Left ventricle myocardium inferior (tissue), 1 donor: ENCODE measurements at places on chromosomes 12 and 14.

DNA sequence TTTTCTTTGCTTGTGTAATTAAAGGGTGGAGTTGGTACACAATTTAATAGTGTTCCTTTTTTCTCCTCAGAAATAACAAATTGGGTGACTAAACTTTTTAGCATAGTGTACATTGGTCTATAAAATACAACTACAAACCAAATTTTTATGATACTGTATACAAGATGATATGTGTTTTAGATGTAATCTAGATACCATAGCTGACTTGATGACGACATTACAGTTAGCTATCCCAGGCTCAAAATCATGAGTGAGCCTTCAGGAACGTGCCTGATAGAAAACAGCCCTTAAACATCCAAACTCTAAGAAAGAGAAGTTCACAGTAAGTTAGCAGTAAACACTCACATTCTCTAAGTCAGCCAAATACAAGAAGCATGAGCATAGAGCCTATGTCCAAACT lies 99.0 kb upstream of the SSTR1 start:
- DNase-seq = no peak

GRCh38 chr12:27549236-27549800 lies 25.3 kb downstream of the PPFIBP1 start:
- no peak for DNase-seq

GRCh38 chr14:65279510-65279909 lies 133.0 kb upstream of the FUT8 start:
- no peak for DNase-seq

- no peak for DNase-seq
These were observed 31.5 kb upstream of the NUAK1 start for GRCh38 chr12:106170285-106170684.

GRCh38 chr12:65532162-65532561 lies 253.7 kb downstream of the MSRB3 start:
- no peak for DNase-seq

GRCh38 chr12:41019461-41019860 lies 168.7 kb upstream of the PDZRN4 start:
- no peak for DNase-seq

- DNase-seq = no peak
These were observed 41.6 kb downstream of the USP15 start for GRCh38 chr12:62301799-62302133.

- no peak for DNase-seq
These were observed 85.6 kb downstream of the FOXN3 start for GRCh38 chr14:89331398-89331797.

- DNase-seq = no peak
These were observed 51.5 kb downstream of the TMPRSS12 start for GRCh38 chr12:50894241-50894640.

- DNase-seq = no peak
These were observed 60.8 kb downstream of the RASSF3 start for GRCh38 chr12:64670919-64671639.

GRCh38 chr14:53183056-53183455 lies 29.9 kb upstream of the DDHD1 start:
- no peak for DNase-seq

DNA sequence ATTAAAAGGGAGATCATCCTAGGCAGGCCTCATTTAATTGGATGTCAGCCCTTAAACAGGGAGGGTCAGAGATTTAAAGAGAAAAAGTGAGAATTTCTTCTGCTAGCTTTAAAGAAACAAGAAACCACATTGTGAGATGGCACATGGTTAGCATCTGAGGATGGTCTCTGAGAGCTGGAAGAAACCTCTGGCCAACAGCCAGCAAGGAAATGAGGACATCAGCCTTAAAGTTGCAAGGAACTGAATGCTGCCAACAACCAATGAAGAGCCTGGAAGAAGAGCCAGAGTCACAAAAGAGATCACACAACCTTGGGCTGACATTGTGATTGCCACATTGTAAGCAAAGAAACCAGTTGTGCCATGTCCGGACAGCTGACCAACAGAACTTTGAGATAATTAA lies 17.5 kb upstream of the FAR2 start:
- no peak for DNase-seq

DNA sequence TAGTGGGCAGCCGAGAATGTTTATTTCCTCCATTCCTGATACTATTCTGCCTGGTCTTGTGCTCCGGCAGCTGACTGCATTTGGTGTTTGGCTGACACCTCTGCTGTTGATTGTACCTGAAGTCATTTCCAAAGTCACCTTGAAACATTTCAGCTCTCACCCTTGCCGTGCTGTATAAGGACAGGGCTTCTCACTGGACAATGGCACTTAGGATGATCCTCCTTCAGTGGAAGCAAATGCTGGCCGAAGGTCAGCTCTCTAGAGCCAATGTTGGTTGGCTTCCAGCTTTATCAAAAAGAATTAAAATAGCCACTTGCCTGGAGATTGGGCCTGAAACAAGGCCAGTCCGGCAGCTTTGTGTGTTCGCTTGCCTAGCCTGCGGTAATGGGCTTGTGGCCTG lies 44.0 kb downstream of the ACACB start:
- peak; percentile 21 for DNase-seq

- DNase-seq = no peak
These were observed 298.4 kb upstream of the AMIGO2 start for GRCh38 chr12:47378222-47378582.

DNA sequence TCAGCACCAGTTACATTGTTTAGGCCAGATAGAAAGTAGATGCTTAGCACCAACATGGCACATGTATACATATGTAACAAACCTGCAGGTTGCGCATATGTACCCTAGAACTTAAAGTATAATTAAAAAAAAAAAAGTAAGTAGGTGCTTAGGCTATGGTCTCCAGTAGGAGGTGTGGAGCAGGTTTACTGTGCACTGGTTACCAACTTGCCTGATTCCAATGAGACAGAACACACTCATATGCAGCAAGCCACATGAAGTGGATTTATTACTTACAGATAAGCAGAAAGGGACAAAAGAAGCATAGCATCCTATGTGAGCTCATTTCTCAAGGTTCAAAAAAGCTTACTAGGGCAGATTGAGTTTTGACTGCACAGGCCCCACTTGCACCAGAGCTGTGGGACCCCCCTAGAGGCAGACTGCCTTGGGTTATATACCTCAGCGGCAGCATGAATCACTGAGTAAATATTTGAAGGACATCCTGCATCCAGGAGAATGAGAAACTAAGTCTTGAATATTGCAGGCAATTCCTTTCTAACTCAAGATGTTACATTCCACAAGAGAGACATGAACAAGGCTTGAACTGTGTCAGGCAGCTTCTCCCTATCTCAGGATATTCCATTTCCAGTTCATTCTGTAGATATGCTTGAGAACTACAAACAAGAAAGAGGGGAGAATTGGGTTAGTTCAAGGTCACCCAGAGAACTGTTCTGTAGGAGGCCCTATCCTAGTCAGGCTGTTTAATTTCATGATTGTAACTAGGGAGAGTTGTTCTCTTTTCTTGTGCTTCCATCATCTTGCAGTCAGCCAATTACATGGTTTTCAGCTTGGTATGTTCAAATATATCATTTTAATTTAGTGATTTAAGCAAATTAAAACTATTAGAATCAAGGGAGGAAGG lies 30.1 kb downstream of the LRFN5 start:
- DNase-seq = no peak

DNA sequence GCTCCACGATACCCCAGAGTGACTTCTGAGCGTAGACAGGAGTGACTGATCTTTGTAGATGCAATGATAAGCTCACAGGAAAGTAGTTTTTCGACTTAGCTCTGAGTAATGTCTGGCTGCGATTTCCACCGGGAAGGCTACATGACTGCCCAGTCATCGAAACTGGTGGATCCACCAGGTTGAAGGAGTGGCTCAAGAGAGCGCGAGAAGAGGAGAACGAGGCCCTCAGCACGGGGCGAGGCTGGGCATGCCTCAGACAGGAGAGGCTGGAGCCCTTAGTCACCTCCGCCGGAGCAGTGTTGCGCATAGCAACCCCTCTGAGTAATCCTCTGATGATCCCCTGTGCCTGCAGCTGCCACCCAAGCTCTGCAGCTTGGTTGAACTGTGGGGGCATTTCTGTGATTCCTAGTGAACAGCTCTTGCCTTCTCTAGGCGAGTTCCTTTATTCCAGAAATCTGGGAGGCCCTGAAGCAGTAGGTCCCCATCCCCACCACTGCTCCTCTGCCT lies 25.6 kb downstream of the ELK3 start:
- DNase-seq = no peak

- DNase-seq = no peak
These were observed 19.1 kb upstream of the FZD10 start for GRCh38 chr12:130143136-130143535.

DNA sequence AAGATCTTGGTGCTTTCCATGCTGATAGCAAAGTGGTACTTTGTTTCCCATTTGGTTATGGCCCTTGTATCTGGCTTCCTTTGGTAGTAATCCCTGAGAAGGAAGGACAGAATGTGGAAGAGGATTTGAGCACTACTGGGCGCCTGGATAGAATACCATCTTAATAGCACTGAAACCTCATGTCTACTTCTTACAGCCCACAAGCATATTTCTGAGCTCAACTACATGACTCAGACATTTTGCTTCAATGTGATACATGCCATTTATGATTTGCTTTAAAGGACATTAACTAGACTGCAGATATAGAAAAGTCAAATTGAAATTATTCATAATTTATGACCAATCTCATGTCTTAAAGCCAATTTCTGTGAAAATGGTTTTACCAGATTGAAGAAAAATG lies 80.4 kb downstream of the LIN7A start:
- no peak for DNase-seq

- no peak for DNase-seq
These were observed 189.3 kb upstream of the CRY1 start for GRCh38 chr12:107282628-107283027.

GRCh38 chr14:50432131-50432530 lies 35.5 kb upstream of the CDKL1 start:
- DNase-seq = no peak

DNA sequence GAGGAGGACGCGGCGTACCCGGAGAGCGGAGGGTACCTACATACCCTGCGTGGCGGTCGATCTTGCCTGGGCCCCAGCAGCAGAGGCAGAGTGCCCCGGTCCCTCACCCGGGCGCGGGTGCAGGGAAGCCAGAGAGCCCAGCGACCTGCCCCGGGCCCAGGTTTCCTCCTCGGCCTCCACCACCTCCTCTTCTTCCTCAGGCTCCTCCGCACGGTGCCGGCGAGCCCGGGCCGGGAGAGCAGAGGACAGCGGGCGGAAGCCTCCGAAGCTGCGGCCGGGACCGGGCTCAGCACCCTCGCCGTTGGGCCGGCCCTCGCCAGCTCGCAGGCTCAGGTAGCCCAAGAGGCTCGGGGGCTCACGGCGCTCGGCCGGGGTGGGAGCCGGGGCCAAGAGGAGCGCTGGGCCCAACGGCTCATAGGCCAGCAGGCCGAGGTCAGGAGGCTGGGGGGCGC lies 6.6 kb downstream of the ZNF219 start:
- DNase-seq = no peak

- DNase-seq = no peak
These were observed 7.9 kb upstream of the NANOG start for GRCh38 chr12:7781274-7781673.

DNA sequence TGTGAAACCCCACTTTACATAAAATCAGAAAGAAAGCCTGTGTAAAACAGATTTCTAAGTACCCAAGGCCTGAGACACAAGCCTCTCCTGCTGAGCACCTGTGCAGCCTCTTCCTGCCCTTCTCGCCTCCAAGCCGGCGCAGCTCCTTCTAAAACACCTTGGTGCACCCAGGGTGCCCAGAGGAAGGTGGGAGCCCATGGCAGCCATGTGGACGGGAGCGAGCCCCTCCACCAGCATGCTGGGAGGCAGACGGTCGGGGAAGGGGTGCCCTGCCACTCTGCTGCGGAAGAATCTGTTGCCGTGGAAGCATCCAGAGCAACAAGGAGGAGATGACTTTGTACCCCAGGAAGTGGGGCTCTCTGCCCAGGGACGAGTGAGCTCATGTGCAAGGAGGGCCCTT lies 103.1 kb upstream of the C14orf180 start:
- no peak for DNase-seq

DNA sequence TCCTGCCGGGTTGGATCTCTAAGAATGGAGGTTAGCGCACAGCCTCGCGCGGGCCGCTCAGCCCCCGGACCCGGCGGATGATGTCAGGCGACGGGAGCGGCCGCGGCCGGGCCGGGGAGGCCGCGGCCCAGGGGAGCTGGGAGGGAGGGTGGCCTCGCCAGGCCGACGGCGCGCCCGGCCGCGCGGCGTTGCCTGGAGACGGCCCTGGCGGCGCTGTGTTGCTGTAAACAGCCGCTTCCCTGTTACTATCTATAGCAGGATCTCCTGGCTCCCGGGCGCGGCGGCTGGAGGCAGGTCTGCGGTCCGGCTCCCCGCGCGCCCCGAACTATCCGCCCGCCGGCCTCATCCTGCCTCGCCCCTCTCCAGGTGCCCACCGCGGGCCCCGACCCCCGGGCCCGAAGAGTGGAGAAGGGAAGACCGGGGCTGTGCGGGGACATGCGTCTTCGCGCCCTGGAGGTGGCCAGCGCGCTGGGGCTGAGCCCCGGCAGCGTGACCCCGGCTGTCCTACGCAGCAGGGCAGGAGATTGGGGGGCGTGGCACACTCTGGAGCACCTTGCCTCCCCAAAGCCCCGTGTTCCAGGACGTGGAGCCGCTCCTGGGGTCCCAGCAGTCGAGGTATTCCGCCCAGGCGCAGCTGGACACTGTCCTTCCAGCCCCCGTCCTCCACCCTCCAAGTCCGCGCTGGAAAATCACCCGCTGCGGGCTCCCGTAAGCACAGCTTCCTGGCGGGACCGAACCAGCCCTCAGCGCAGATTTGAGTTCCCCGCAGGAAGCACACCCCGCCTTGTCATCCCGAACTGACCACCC lies 1.4 kb upstream of the FOS start:
- peak; percentile 91 for DNase-seq

DNA sequence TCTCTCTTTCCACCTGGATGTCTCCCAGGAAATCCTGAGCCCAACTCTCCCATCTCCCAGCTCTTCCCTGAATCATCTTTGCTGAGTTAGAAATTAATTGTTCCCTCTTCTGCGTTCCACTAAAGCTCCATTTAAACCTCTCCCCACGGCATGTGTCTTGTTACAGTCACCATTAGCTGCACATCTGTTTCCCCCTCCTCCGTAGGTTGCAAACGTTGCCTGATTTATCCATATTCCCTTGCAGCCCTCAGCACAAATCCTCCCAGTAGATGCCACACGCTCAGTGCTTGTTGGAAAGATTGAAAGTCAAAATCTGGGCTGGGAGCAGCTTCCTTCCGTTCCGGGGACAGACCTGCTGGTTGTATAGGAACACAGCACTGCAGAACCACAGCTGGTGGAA lies 90.4 kb downstream of the SLC24A4 start:
- DNase-seq = no peak

GRCh38 chr12:69509904-69510827 lies 40.0 kb downstream of the FRS2 start:
- no peak for DNase-seq

DNA sequence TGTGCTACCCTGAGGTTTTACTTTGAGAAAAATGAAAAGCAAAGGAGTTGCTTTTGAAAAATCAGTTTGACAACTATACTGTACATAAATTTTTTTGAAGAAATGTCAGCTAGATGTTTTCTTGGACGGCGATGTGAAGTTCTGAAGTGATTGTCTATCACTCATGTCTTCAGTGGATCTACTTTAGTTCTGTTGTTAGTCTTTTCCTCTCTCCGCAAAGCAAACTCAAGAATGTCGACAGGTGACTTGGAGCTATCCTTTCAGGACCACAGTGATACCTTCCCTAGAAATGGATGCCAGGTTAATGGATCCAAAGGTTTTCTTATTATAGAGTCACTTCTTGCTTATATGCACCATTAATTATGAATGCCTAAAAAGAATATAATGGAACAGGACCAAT lies 1.2 kb downstream of the PTPRO start:
- no peak for DNase-seq

GRCh38 chr14:59633486-59633885 lies 56.9 kb upstream of the CCDC175 start:
- no peak for DNase-seq
